ENCODE measurements at places on chromosomes 7 and 10. TPM values are rescaled to one million over a fixed set of nuclear protein-coding genes. Genes with fewer than 3 reads are reported as not detected.

DNA sequence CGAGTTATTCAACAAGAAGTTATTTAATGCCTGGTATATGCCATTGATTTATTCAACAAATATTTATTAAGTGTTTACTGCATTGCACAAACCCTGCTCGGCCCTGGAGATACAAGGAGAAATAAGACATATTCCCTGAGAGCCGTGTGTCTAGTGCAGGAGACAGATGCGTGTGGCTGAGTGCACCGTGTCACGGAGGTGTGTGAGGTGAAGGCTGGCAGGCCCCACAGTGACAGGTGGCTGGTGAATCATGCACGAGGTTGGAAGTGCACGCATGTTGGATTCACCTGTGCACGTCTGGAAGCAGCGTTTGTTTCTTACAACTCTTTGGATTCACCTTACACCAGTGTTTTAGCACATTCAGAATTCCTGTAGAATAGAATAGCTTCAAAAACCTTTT is 136.6 kb upstream of the SHH start:
- no peak for DNase-seq

The SUN3 gene
- total RNA-seq: not detected

The ASB13 gene
- 18.8 TPM for total RNA-seq

GRCh38 chr10:121503587-121504051 is 94.6 kb downstream of the FGFR2 start:
- DNase-seq: no peak

DNA sequence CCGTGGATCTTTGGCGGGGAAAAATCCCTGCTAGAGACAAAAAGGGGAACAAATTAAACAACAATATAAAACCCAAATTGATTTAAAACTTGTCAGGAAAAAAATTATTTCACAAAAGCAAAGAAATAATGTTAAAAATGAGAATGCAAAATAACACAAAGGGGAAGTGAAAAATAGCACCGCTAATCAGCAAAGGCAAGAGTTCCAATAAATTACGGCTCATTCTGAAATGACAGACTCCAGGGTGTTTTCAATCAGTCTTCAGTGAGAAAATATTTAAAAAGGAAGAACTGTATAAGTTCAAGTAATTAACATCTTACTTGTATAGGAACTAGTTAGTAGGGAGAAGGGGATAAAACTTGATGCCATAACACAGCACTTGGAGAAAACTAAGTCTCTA is 336.8 kb downstream of the LRRTM3 start:
- no peak for DNase-seq

- DNase-seq: no peak
Measured at GRCh38 chr7:129721068-129721467, 109.5 kb downstream of the NRF1 start.

The ADIRF gene
- 0.41 TPM for total RNA-seq

The GPR37 gene
- total RNA-seq: 39.1 TPM

GRCh38 chr7:25181532-25181931 is 46.8 kb downstream of the NPVF start:
- no peak for DNase-seq

GRCh38 chr10:80443531-80443974 is 10.6 kb upstream of the TSPAN14 start:
- no peak for DNase-seq

The PIP gene
- not detected for total RNA-seq

The MYO3A gene
- total RNA-seq: 4.1 TPM

The CYP26C1 gene
- total RNA-seq: under 0.01 TPM
